ENCODE measurements at places on chromosomes 1 and 21. TPM values are rescaled to one million over a fixed set of nuclear protein-coding genes. Genes with fewer than 3 reads are reported as not detected.

CTNNBIP1 gene
- 27.6 TPM for total RNA-seq

TSPAN1 gene
- 4.2 TPM for total RNA-seq

TAL1 gene
- 13.6 TPM for total RNA-seq

ERRFI1 gene
- 33.7 TPM for total RNA-seq

- no peak for DNase-seq
These were observed 124.0 kb upstream of the SPATA6 start for GRCh38 chr1:48596046-48596445.

DNA sequence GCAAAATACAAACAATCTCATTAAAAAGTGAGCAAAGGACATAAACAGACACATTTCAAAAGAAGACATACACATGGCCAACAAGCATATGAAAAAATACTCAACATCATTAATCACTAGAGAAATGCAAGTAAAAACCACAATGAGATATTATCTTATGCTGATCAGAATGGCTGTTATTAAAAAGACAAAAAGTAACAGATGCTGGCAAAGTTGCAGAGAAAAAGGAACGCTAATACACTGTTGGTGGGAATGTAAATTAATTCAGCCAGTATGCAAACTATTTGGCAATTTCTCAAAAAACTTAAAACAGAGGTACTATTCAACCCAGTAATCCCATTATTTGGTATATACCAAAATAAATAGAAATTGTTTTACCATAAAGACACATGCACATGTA is 32.2 kb upstream of the TNFSF18 start:
- no peak for DNase-seq

DNA sequence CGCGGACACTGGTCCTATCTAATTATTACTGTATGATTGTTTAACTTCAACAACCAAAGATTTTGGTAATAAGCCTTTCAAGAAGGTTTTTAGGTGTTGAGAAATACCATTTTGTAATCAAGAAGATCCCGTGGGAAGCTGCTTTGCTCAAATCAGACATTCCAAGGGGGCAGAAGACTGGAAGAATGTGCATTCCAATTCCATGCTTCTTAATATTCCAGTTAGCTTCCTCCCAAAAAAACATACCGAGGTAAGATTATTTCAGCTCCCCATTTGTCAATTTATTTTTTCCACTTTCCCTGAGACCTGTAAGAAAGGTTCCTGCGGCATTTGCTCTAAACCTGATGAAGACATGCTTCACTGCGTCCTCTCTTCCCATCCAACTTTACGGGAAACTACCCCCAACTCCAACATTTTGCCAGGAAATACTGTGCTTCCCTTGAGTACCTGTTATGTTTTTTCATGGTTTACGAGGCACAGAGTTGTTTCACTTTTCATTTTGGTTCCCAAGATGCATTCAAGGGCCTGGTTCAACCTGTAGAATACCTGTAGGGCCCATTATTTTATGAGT is 4.1 kb downstream of the CNN3 start:
- DNase-seq = no peak

DNA sequence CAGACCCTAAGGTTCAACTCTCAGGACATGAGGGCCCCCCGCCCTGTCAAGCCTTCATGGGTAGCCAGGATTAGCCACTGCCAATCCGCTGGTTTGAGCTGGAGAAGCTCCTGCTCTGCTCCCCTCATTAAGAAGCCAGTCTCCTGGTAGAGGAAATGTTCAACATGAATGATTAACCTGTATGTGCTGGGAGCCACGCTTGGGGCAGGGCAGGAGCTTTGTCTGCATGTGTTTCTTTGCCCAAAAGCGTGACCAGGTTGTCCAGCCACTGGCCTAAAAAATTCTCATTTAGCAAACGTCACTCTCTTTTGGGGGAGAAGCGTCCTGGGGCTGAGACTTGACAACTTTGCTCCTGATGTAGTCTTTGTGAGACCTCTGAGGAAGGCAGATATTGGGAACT is 96.5 kb downstream of the RRAGC start:
- DNase-seq = no peak

DNA sequence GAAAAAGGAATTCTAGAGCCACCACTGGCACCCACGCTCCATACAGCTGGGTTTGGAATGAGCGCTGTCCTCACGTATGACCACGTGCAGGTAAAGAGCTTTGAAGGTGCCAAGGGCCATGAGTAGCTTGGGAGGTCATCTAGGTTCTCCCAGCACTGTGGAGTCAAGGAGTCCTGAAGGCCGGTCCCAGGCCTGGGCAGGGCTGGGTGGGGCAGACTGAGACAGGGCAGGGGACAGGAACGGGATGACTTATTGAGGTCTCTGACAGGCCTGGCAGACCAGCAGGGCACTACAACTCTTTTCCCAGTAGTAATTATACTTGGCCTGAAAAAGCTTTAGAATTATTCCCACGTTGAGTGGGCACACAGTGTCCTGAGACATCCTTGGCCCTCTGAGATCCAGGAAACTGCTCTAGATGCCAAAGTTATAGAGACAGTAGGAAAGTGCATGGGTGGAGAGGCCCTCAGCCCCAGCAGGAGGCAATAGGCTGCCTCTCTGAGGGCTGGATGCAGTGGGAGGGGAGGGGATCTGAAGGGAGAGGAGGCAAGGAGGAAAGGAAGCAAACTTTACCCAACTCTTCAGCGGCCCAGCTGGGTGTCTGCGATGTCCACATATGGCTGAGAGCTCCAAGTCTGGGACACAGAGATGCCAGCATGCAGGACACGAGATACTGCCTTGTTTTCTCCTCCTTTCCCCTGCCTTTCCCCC is 1.8 kb upstream of the CDA start:
- no peak for DNase-seq

DNA sequence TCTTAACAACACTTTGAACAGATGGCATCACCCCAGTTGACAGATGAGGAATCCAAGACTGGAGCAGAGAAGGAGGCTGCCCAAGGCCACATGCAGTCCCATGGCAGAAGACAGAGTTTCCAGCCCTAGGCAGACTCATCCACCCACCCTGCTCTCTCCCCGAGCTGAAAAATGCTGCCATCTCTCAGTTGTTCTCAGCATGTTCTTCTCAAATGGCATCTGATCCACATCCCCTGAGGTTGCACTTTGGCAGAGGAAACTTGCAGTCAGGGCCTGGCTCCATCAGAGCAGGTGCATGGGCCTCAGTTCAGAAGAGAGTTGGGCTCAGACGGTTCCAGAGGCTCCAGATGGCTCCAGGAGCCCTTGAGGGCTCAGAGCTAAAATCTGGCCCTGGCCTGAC is 709.4 kb downstream of the MATN1 start:
- no peak for DNase-seq
